Stimulated activated CD4-positive, alpha-beta T cell treated with anti-CD3 and anti-CD28 coated beads, Interleukin-2, amount 100 ng/mL, for 24 hours (primary cell): ENCODE measurements at places on chromosomes 7 and 10.

DNA sequence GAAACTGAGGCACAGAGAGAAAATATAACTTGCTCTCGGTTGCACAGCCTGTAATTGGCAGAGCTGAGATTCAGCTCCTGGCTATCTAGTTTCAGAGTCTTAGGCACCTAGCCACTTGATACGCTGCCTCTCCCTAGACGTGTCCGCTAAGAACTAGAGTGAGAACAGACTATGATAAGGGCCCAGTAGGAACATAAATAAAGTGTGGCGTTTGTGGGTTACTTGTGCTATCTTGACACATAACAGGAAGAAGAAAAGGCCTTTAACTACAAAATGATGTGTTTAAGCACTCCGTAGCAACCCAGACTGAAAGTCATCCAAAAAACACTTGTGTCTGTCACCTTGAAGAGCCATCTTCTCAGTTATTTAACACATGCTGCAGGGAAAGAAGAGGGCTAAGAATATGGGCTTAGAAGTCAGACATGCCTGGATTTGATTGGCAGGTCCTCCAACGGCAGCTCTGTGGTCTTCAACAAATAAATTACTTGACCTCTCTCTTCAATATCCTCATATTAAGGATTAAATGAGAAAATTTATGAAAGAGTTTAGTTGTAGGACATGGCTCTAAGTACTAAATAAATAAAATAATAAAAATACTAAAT, 96.2 kb downstream of the SGMS1 start:
- DNase-seq: no peak

DNA sequence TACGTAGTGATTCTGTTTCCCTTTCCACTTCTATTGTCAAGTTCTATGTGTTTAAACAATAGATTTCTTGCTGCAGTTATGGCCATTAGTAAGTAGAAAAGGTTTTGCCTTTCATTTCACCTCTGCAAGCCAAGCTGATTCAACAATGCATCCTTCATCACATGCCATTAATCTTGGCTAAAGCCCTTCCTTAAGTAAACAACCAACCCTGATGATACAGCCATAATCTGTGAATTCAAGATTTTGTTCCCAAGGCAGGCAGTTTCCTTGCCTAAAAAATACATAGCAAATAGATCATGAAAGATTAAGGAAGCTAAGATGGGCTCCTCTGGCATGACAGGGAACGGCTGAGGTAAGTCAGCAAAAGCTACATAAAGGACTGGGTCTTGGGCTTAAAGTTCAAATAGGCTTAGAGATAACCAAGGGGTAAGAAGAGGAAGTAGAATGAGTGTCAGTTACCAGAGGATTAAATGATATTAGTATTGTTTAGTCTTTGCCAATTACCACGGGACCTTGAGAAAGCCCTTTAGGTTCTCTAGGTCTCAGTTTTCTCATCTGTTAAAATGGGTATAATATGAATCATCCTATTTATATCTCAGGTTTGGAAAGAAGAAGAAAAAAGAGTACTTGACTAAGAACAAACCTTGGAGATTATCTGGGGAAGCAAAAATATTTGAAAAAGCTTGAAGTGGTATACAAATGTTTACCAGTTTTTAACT, 35.9 kb upstream of the ANK3 start:
- no peak for DNase-seq

DNA sequence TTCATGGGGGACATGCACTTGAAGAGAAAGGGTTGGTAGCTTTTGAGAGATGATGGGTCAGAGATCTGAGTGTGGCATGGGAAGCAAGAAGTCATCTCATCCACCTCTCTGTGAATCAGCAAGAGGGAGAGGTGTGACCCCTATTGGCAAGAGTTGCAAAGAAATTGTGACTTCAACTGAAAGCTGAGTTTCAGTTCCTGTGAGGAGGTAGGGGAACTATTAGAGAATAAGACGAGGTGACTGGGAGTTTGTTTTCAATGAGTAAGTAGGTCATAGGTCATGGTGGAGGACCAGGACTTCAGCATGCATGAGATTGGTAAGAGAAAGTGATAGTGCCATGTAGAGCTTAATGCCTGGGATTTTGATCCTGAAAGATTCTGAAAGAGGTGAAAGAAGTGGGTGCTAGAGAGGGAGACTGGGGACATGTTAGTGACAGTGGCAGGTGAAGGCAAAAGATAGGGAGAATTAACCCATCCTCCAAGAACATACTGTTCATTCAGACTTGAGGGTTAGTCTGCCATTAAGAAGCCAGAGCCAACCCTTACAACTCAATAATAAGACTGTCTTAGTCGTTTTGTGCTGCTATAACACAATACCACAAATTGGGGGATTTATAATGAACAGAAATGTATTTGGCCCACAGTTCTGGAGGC, 75.5 kb upstream of the CAPZA2 start:
- DNase-seq: no peak

GRCh38 chr7:155725006-155725355, 80.5 kb downstream of the RBM33 start:
- no peak for DNase-seq

- DNase-seq: no peak
These were observed 67.0 kb upstream of the RHEB start for GRCh38 chr7:151586531-151587260.

DNA sequence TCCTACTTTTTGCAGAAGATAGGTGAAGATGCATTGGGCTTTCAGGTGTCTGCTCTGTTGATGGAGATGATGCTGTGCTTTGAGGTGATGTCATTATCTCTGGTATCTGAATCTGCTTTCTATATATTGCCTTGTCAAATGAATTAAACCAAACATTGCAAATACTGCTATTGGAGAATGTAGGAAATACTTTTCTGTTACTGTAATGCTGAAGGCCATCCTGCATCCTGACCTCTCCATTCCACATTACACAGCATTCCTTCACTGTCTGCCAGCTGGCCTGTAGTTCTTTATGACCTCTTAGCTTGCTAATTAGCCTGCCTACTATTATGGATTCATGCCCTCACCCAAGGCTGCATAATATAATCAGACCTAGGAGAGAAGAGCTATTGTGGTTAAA, 73.2 kb downstream of the VCL start:
- DNase-seq: no peak

- no peak for DNase-seq
These were observed 198.3 kb downstream of the HDAC9 start for GRCh38 chr7:18693816-18694215.

GRCh38 chr10:70578371-70578947, 24.1 kb downstream of the PRF1 start:
- DNase-seq: peak; percentile 74

DNA sequence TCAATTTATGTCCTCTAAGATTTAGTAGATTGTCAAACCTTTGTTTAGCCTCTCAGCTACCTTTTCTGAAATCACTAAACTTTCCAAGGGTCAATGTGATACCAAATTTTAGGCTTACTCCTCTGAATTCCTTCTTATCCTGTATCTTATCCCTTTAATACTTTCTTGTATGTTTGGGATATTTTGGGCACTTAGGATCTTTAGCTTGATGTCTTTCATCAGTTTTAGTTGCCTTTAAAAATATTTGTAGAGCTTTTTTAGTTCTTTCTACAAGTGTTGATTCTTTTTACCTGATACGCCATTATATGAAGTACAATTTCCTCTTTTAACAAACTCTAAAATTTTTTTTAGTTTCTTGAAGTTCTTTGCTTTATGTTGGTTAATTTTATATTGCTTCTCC, 30.7 kb upstream of the HDAC9 start:
- DNase-seq: no peak

GRCh38 chr7:151062399-151063211, 3.2 kb downstream of the SLC4A2 start:
- no peak for DNase-seq

- DNase-seq: no peak
These were observed 744 bp upstream of the BICC1 start for GRCh38 chr10:58511765-58512490.

GRCh38 chr10:131650771-131651673, 249.8 kb upstream of the PPP2R2D start:
- DNase-seq: no peak

- DNase-seq: no peak
These were observed 165.8 kb downstream of the SRPK2 start for GRCh38 chr7:105222953-105223352.

DNA sequence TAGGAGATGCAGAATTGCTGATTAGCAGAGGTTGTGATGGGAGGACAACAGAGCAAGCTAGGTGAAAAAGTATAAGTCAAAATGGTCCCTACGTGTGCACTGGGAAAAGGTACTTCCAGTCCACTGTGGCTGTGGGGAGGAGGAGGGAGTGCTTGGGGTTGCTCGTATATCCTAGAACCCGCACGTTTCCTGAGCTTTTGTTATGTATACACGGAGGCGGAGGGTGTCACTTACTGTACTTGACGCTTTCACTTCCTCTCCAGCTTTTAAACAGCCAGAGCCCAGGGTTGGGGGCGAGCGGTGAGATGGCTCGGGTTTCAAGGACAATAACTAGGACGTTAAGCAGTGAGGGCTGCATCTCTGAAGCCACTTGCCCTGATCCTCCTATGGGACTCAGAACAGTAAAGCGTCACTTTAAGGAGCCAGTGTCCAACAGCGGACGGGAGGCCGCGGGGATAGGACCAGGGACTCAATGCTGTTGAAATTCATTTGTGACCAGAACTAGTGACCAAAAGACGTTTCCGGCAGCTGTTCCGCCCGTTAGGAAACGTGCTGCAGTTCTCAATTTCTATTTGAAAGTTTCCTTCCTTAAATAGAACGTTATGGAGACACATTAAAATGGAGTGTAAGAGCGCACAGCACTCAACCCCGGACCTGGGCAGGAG, 985 bp upstream of the ETV1 start:
- DNase-seq: peak; percentile 20

DNA sequence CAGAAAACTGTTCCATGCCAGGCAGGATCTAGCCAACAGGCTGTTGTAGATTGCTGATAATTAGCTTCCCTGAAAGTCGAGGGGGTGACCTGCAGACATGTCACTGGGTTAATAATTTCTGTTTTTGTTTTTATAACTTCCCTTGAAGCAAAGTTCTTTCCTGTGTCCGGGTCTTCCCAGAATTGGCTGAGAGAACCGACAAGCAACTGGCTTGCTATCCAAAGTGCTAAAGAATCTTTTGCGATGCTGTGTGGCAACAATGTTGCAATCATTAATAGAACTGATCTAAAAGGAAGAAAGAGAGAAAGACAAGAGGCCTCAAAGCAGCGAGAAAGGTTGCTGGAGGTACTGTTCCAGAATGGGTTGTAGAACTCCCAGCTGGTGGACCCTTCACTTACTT, 132.1 kb upstream of the DPP6 start:
- no peak for DNase-seq

DNA sequence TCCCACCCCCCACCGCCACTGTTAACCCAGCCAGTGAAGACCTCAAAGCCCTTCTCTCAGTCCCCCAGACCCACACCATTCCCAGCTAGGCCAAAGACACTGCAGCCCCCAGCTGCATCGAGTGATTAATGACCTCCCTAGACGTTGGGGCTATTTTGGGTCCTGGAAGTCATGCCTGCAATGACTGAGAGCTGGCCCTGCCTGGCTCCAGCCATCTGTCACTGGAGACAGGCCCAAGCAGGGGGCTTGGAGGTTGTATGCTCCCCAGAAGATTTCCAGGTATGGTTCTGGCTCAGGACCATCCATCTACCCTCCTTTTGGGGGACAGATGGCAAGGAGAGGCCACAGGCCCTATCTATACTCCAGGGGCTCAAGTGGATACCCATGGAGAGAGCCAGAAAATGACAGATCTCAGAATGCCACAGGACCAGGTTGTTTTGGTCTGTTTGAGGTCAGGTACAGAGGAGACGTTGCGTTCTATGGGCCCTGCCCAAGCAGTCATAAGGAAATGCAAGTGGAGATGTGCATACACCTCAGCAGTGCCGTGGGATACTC, 5.1 kb downstream of the KCNIP2 start:
- no peak for DNase-seq

- no peak for DNase-seq
These were observed 19.8 kb upstream of the KDM7A start for GRCh38 chr7:140196361-140197217.

GRCh38 chr10:24806262-24806661, 82.6 kb upstream of the ARHGAP21 start:
- no peak for DNase-seq

DNA sequence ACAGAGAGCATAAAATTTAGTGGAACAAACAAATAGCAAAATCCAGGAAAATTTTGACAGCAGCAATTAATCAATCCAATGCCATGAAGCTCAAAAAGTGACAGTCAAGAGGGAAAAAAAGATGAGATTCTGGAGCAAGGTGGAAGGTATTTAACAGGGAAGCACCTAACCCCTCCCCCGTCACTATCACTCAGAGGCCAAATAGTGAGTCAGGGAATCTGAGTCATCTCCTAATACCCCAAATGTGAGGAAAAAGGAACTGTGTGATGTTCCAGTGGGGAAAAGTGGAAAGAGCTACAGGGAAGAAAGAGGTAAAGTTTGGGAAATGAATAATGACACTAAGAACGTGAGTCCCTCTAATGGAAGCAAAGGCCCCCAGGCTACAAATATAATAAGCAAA, 113.2 kb upstream of the PHF14 start:
- no peak for DNase-seq

DNA sequence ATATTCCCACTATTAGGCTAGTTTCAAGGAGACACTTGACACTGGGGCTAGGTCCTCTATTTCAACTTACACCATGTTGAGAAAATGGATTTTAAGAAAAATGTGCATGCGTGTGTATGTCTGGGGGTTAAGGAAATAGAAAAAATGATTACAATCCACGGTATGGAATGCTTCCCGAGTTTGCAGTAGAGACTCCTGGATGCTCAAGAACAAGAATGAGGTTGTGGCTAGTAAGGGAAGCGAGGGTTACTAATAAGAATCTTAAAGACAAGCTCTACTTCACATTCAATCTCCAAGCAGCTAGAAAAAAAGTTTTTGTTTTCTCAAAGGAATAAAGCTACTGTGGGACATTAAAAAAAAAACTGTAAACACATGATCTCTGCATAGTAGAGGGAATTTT, 54.7 kb downstream of the ANK3 start:
- no peak for DNase-seq

- DNase-seq: no peak
These were observed 174.4 kb downstream of the CTNNA3 start for GRCh38 chr10:67521546-67521945.

GRCh38 chr10:119821182-119821581, 51.5 kb downstream of the MCMBP start:
- no peak for DNase-seq

GRCh38 chr10:37739181-37739580, 118.2 kb downstream of the ZNF248 start:
- no peak for DNase-seq

DNA sequence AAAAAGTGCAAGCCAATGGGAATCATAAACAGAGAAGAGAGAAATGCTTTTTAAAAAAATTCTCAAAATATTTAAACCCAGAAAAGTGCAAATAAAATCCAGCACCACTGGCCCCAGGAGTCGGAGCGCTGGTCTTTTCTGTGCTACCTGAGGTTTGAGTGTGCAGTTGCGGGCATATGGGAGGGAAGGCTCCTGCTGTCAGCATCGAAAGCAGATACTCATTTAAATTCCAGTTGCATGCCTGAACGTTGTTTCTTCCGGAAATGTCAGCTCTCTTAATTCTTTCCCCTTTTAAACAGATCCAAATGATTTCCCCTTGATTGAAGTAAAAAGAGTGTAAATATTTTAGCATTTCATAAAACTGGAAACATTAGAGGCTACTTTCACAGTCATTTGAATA, 240.5 kb upstream of the GPR26 start:
- DNase-seq: no peak
